Hematopoietic multipotent progenitor cell (in vitro differentiated cells): ENCODE measurements at places on chromosomes 3 and 15.

DNA sequence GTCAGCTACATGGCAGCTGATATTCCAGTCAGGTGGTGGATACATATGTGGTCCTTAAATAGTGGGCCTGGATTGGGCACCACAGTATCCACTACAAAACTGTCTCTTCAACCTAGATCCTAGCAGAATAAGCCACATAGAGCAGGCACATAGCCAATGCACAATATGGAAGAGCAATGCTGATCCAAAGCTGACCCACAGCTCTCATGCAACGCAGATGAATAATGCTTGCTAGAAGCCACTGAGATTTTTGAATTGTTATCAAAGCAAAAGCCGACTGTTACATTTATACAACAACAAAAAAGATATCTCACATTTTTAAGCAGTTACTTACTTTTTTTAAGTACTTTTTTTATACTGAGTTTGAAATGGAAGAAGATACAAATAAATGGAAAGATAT is 11.2 kb downstream of the CNTN3 start:
- DNase-seq: no peak

- DNase-seq: no peak
These were observed 231.0 kb upstream of the RASGRP1 start for GRCh38 chr15:38795471-38796245.

DNA sequence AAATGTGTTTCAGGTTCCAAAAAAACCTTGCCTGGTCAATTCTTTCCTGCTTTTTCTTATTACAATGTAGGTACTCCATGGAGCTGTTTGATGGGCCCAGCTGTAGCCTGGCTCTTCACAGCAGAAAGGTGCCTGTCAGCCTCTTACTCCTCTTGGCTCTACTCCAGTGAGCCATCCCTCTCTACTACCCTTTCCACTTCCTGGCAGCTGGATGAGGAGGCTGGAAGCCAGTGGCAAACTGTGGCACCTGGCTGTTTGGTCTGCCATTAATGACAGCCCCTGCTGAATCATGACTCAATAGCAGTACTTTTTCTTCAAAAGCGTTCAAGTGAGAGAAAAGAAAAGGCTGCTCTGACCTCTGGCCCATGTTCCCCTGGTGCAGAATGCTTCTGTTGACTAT is 618.1 kb downstream of the PYDC2 start:
- DNase-seq: no peak

DNA sequence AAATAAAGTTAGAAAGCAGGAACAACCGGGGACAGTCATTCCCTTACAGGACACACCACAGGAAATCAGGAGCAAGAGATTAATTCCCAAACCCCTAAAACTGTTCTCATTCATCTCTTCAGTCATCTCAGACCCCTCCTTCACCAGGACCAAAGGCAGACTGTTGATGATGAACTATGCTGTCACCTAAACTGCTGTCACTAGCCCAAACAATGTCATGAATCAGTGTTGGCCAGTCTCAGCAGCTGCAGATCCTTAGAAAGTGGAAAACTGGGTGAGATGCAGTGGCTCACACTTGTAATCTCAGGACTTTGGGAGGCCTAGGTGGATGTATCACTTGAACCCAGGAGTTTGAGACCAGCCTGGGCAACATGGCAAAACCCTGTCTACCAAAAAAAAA is 909.6 kb downstream of the ROBO1 start:
- no peak for DNase-seq

DNA sequence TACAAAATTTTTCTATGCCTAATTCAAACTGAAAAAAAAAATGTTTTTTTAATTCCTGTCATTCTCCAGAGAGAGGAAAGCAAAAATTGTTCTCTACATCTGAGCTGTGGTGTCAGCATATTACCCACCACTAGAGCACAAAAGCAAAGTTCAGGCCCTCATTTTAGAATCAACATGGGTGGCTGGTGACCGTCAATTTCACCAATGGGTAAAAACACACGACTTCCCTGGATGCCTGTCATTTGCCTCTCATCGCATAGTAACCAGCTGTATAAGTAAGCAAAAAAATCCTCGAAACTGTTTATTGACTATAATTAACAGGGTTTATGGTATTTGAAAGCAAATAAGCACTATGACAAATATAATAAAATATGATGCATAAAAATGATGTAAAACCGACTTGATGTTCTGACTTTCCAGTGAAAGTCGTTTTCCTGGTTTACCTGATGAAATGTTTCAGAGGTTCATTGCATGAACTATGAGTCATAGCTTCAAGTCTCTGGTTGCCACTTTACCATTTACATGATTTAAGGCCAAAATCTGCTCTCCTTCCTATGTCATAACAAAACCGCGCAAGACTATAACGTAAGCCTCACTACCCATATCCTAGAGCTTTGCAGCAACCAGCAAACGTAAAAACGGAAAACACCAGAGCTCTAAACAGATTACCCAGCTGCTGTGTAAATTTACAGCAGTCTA is 60.5 kb downstream of the THBS1 start:
- no peak for DNase-seq

DNA sequence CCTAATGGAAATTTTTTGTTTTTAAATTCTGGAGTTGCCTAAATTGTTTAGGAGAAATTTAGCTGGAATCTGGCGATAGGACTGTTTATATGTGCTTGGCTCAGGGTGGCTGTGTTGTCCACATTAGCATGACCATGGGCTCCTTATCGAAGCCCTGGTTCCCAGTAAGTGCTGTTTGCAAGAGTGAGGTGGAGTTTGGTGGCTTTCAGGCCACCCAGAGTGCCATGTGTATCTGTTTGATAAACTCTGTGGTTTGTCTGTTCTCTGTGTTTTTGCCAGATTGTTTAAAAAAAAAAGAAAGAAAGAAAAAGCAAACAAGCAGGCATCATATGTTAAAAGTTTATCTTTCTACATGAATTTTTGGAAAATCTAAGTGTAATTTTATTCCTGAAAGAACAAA is 51.5 kb downstream of the PLCL2 start:
- DNase-seq: peak; percentile 96

DNA sequence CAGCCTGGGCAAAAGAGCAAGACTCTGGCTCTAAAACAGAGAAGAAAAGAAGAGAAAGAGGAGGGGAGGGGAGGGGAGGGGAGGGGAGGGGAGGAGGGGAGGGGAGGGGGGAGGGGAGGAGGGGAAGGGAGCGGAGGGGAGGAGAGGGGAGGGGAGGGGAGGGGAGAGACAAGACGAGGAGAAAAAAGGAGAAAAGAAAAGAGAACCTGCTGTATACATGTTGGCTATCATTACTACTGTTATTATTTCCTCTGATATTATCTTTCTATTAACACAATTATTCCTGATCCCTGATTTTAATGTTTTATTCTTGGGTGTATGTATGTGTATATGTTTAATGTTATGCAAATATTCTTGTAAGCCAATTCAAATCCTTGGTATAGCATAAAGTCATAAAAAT is 46.9 kb downstream of the PLD1 start:
- DNase-seq: no peak

DNA sequence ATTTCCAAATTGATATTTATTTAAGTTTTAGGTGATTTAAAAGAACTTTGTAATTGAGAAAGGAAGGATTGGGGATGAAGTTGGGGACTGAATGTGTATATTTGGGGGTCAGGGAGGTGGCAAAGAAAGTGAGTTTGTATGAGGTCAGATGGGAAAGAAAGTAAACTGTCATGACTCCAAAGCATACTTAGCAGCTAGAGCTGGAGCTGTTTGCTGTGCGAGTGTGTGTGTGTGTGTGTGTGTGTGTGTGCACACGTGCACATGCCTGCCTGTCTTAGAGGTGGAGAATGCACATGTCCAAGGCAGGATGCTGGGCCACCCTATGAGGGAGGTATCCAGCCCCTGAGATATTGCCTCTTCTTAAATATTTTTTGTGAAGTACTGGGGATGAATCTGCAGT is 21.0 kb downstream of the BOC start:
- no peak for DNase-seq

DNA sequence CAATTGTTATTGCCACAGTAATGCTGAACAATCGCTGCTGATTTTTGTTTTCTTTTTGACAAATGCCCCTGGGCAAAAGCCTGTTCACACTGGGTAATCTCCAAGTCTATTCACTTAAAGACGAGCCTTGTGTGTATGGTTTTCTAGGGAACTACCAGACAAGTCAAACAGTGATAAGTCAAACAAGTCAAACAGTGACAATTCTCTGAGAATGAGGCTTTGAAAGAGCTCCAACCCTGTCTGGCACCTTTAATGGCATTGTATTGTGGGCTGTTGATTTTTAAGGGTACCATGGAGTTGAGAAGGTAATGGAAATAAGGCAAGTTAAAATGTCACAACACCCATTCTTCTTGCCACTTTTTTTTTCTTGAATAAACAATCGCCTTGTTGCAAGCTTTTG is 59.4 kb upstream of the TMC3 start:
- DNase-seq: no peak

DNA sequence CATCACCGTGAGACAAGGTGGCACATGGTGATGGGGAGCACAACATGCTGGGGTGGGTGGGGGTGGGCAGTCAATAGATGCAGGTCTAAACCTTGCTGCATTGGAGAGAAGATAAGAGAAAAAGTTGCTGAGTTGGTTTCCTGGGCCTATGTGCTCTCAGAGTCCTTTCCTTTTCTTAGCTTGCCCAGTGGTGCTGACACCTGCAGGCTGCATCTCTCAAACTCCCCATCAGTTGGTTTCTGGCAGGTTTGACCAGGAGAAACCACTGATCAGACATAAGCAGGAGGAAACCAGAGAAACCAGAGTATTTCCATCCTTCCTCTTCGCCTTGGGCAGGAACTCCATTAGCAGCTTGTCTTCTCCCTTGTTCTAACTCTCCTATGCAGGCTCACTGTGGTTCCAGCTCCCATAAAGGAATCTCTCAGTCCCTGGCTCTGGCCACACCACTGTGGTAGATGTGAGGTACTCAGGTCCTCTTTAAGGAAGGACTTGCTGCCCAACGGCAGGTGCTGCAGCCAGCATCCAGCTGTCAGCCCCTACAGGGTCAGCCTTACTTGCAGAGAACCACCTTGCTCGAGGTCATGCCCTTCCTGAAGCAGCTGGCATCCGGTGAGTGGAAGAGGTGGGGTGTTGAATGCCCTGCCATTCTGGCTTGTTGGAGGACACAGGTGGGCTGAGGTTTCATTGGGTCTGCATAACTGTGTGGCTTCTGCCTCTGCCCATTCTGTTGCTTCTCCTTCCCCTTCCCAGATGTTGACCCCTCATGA is 172.3 kb upstream of the ANKRD28 start:
- no peak for DNase-seq

DNA sequence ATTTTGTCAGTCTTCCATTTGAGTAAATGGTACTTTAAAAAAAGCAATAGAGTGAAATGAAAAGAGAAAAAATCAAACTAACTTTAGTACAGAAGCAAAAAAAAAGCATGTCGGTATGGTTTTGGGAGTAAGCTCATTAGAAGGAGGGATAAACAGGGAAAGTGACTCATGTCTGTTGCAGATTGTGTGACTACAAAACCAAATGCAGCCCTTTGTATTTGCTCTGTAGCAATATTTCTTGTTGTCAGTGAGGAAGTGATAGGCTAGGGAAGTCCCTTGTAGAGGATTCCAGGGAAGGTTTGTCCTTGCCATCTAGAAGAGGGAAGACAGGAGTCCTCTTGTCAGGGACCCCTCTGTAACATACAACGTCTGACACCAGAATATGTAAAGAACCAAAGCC is 150.5 kb upstream of the POU1F1 start:
- DNase-seq: no peak

- no peak for DNase-seq
These were observed 149.4 kb downstream of the SHOX2 start for GRCh38 chr3:157956850-157957249.

GRCh38 chr15:65421360-65422215 is 1.2 kb downstream of the IGDCC4 start:
- peak; percentile 26 for DNase-seq

GRCh38 chr15:63405683-63406390 is 24.2 kb upstream of the CA12 start:
- peak; percentile 71 for DNase-seq

- DNase-seq: peak; percentile 28
These were observed 6.5 kb downstream of the FOXP1 start for GRCh38 chr3:71577011-71577410.

DNA sequence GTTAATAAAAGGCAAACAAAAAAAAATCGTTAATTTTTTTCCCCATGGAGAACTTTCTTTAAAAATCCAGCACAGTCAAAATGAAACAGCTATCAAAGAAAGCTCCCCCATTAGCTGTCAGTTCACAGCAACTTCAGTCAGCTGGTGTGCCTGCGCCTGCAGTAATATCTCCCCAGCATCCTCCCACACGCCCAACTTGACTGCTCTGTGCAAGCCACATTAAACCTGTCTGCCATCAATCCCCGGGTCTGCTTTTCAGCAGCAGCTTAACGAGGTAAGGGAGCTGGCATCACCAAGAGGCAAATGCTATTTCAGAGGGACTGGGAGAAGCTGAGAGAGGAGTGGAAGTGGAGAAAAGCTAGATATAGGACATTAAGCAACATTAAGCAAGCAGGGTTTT is 337.5 kb downstream of the GAP43 start:
- DNase-seq: no peak

- no peak for DNase-seq
These were observed 59.7 kb upstream of the NPHP3 start for GRCh38 chr3:132781922-132782321.

- no peak for DNase-seq
These were observed 51.4 kb upstream of the LIPC start for GRCh38 chr15:58380280-58380945.

GRCh38 chr3:196169836-196170240 is 41.4 kb downstream of the ZDHHC19 start:
- no peak for DNase-seq

GRCh38 chr3:155972885-155973584 is 102.6 kb downstream of the GMPS start:
- no peak for DNase-seq

DNA sequence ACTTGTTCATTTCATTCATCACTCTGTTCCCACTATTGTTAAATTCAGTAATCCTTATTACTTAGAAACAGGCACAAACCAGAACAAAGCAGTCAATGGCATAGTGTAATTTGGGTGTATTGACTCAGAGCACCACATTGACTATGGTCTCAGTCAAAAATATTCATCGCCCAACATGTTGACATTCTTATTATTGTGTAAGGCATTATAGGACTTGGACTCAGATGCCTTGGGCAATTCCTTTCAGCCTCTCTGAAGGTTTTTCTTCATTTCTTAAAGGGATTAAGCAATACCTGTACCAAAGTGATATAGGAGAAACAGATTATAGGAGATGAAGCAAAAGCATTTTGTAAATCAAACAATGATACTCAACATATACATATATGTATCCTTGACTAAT is 114.7 kb upstream of the BHLHE40 start:
- DNase-seq: no peak
